ENCODE measurements at places on chromosomes 1 and 21.

DNA sequence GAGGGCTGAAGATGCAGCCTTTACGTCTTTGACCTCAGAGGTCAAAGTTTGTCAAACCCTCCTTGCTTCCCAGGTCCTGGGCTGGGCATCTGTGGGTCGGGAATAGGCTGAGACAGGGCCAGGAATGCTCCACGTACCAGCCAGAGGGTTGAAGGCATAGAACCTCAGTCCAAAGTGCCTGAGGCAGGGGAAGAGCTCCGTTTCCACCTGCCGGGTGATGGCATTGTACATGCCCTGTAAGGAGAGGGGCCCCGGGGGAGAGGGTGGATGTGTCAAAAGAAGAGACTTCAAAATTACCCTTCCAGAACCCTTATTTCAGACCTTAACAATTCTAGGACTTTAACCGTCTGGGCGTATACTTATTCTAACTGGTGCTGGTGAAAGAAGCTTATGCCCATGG lies 3.7 kb downstream of the AKR7A3 start:
- no peak for DNase-seq

DNA sequence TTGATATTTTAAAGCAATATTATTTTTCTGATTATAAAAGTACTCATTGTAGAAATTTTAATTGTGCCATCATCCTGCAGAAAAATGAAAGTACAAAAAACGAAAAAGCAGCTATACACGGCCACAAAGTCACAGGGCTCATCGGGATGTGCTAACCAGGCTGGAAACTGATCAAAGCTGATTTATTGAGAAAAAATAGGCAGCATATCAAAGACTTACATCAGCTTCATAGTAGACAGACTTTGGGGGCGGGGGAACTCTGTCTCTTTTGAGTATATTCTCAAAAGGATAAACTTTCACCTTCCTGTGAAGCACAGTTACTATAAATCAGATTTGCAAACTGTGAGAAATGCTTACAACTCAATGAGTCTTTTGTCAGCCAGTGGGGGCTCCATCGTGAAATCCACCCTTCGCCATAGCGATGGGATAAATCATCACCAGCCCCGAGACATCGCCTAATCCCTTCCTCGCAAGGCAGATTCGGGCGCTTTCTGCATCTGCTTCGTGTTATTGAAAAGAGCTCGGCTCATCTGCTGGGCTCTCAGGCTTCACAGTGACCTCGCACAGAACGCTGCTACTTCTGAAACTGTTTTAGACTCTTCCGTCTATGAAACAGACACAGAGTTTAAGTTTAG lies 69.2 kb upstream of the ERG start:
- no peak for DNase-seq

GRCh38 chr1:33500547-33500946 lies 28.1 kb downstream of the ZSCAN20 start:
- no peak for DNase-seq

DNA sequence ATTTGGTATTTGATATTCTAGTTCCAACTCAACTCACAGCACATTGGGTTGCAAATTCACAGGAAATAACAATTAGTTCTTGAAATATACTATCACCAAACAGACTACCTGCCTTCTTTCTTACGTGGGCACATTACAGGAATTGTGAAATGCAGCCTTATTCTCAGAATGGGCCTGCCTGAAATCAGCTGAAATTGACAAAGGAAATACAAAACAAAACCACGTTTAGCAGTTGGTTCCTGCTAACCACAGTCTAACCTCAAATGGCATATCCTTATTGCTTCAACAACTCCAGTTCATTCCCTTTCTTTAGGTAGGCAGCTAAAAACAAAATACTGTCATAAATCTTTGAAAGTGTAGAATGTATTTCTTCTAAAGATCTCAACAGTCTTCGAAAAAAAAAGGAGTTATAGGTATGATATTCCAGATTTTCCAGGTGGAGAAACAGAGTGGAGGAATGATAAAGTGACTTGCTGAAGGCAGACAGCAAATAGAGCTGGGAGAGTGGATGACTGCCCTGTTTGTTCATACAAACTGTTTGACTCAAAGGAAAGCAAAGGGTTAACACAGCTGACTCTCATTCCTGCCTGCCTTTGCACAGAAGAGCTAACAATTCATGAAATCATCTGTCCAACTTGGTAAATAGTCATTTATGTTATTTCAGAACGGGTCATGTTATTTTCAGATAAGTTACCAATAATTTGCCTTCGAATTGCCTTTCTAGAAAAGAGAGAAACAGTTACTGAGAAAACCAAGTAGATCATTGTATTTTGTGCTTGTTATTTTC lies 1.6 kb upstream of the GREM2 start:
- no peak for DNase-seq

DNA sequence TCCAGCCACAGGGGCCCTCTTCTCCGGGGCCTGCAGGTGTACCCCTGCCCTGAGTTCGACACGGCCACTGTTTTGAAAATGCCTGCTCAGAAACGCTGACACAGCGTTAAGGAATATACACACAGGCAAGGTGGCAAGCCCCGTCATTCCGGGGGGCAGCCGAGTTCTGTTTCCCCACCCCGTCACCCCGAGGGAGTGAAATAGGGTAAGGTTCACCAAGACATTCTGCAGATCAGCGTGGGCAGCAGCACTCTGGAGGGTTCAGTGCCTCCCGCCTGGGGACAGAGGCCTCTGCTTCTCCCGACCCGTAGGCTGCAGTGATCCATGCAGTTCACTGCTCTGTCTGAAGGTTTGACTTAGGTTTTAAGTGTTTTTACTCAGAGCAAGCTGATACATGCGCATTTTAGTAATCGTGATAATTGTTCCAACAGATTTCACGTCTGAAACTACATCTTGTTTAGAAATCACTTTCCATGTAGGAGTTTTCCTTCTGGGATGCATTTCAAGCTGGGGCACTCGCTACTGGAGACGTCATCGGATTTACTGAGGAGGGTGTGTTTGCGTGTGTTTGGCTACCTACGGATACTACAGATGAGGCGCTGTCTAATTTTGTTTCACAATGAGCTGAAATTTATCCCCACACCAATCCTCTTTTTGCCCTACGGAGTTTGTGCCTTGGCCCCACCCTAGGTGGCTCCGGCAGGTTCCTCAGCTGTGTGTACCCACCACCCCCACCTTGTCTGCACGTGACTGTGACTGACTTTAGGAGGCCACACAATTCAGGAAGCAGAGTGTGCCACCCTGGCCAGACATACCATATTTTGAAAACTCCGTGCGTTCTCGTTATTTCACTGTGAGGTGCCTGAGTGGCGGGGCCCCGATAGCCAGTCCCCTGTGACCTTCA lies 63.5 kb downstream of the AGPAT3 start:
- DNase-seq: no peak

GRCh38 chr1:81760477-81761097 lies 40.1 kb upstream of the ADGRL2 start:
- peak; percentile 16 for DNase-seq

DNA sequence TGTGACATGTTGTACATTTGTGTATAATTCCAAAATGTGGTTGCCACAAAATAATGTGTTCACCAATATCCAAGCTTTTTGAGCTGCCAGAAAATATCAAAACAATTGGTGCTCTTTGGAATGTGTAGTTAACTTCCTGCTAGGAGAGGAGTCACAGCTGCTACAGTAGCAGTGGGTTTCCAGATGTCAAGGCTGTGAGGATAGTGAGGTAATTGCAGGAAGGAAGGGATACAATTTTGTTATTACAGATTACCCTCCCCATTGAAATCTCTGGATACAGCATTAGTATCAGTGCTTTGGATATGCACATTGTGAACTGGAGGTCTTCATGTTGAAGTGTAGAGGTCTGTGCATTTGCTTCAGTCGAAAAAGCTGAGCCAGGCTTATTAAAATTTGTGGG lies 253.2 kb downstream of the PTPRC start:
- peak; percentile 77 for DNase-seq

GRCh38 chr1:59062743-59063142 lies 234.2 kb upstream of the FGGY start:
- peak; percentile 39 for DNase-seq
